ENCODE measurements at places on chromosomes 5 and 9.

DNA sequence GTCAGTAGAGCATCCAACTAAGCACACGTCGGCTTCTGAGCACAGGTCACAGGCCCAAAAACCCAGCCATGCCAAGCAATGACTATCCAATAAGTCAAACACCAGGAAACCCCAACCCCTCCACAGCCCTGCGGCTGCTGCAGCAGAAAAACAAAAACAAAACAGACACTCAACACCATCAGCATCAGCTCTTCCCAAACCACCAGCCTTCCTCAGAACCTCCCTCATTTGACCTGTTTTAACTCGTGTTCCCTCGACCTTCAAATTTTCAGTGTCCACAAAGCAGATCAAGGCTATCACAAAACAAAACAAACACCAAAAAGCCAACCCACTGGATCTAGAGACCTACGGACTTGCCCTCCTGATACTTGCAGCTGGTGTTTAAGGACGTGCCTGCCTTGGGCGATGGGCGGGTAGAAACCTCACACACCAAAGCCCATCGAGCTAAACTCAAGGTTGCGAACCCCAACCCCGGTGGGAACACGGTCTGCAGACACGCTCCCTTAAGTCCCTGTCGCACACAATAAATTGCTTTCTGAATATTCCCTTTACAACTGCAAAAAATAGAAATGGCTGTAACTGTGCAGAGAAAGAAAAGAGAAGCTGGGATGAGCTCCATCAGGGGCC, 247.1 kb upstream of the ANKRD55 start:
- DNase-seq = no peak

GRCh38 chr5:75337366-75338021, 474 bp downstream of the HMGCR start:
- DNase-seq = no peak

GRCh38 chr5:9125852-9126251, 420.0 kb downstream of the SEMA5A start:
- no peak for DNase-seq

DNA sequence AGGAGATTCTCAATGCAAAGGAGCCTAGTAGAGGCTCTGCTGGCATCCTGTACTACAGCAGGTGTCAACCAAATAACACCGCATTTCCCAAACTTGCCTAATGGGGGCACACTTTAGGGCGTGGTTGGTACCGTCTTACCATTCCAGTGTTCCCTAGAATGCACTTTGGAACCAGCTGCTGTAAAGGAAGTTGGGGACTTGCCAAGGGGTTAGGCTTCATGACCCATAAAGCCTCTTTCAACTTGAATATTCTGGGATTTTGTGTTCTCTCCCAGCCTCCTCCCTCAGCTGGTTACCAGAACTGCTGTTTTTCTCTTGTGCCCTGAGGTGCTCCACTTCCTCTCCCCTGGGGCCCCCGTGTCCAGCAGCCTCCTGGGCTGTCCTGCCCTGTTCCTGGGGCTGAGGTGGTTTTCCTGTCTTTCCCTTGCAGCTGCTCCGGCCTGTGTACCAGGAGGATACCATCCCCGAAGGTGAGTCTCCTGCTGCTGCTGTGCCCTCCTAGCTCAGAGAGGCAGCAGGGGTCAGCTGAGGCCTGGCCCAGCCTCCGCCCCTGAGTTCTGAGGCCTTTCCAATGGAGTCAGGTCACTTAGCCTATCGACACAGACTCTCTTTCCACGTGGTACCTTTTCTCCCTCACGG, 44.7 kb downstream of the RGS3 start:
- no peak for DNase-seq

DNA sequence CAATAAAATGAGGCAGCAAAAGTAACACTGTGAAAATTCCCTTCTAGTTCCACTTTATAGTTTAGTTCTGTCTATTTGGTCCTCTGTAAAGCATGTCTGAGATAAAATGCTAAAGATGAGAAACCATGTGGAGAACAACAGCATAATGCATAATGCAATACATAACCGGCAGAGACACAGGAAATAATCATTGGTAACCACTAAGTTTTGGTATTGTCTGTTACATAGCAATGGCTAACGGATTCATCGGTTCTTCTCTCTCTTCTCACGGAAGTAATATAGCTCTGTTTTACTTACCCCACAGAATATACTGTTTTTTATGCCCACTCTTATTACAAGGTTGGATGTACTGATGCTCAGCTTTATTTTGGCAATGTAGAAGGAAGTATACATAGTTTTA, 158.9 kb downstream of the FAM174A start:
- DNase-seq = no peak

DNA sequence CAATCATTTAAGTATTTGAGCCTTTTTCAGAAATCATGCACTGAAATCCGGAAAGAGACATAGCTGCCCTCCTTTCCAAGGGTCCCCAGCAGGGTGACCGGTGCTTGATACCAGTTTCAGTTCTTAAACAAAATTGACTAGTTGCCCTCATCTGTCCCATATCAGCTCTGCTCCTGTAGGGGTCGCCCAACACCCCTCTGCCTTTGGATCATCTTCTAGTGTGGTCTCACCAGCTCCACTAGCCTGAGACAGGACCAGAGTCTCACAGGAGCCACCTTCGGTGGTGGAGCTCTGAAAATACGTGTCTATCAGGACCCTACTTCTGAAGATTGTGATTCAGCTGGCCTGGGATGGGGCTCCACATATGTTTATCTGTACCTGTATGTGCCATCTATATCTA, 428.2 kb downstream of the ENC1 start:
- no peak for DNase-seq

- no peak for DNase-seq
Measured at GRCh38 chr5:95487880-95488279, 66.9 kb downstream of the SKIC3 start.

- DNase-seq = no peak
Measured at GRCh38 chr9:89438194-89438593, 59.7 kb downstream of the SEMA4D start.

- no peak for DNase-seq
Measured at GRCh38 chr5:172839669-172840431, 5.8 kb downstream of the ERGIC1 start.

DNA sequence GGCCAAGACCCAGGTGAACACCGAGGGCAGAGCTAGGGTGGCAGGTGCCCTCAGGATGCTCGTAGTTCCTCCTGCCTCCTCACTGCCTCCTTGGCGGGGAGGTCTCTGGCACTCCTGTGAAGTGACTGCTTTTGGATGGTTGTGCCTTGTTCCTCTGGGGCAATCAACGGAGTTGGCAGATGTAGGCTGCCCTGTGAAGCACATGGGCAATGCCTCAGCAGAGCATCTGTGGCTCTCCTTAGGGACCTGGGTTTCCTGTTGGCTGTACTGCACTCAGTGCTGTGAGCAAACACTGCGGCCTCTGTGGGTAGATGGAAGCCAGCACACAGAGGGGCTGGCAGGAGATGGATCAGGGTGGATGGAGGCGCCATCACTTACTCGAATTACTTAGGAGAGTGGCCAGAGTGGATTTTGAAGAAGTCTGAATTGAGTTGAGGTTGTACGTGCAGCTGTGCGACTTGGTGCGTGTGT, 71.4 kb upstream of the COL5A1 start:
- no peak for DNase-seq

- DNase-seq = no peak
Measured at GRCh38 chr5:87231037-87231808, 36.5 kb upstream of the RASA1 start.

- no peak for DNase-seq
Measured at GRCh38 chr9:136564379-136564988, 18.6 kb upstream of the NOTCH1 start.

GRCh38 chr5:120684213-120684612, 220.1 kb downstream of the PRR16 start:
- no peak for DNase-seq

DNA sequence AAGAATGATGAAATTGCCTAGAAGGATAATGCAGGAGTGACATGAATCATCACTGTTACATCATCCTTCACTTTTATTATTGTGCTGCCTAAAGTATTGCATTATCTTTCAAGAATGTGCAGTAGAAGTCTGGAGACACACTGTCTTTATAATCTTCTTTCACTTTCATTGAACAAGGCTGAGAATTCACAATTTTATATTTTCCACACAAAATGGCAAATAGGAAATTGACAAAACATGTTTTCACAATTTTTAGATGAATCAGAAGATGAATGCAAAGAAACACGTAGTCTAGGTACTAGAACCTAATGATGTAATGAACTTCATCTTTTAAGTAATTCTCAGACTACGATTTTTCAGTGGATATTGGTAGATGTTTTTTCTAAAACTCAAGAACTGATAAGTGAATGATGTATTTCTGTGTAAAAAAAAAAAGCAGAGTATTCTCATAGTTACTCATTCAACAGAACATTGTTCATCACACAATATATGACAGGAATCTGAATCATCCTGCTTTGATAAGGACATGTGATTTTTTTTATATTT, 131.5 kb upstream of the GRHPR start:
- peak; percentile 60 for DNase-seq

Measured in non-pigmented ciliary epithelial cell (primary cell).